Hippocampal formation (tissue), 2 donors: ENCODE measurements at places on chromosomes 6 and 20.

DNA sequence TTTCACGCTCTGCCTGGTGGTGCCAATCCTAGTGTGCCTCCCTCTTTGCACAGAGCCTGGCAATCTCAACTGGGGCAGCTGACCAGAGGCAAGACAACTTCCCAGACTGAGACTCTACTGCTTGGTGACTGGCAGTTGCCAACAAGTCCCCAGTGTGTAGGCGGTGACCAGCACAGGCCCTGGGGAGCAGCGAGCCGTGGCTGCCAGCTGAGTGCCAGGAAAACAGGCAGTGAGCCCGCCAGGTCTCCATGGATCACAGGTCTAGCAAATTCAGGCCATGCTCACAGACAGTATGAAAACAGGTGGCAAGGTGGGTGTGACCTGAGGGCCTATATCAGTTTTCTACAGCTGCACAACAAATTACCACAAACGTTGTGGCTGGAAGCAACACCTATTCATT lies 289.9 kb downstream of the KIF16B start:
- DNase-seq, result no peak

DNA sequence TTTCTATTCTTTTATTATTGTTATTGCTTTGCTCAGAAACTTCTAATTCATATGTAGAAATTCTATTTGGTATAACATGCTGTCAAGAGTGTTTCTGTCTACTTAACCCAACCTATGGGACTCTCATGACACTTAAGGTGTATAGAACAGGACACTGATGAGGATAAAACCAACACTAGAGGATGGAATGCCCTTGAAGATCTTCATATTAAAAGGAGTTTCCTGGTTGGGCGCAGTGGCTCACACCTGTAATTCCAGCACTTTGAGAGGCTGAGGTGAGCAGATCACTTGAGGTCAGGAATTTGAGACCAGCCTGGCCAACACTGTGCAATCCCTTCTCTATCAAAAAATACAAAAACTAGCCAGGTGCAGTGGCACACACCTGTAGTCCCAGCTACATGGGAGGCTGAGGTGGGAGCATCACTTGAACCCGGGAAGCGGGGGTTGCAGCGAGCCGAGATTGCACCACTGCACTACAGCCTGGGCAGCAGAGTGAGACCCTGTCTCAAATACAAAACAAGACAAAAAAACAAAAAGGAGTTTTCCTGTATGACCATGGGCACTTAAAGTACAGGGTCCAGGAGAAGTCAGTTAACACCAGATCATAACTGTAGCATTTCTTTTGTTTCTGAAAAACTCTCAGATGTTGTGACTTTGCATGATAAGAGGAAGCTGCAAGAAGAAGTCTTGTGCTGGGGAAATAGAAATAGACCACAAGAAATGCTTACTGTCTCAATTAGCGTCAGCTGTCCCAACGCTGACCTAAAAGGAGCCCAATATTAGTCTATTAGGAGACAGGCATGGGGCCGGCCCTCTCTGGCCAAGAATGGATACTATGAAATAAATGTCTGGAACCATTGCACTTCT lies 38.9 kb upstream of the CD2AP start:
- no peak for DNase-seq

- DNase-seq, result no peak
Measured at GRCh38 chr6:155449450-155450239, 6.0 kb downstream of the NOX3 start.

GRCh38 chr6:133621751-133622150 lies 267.2 kb upstream of the TCF21 start:
- no peak for DNase-seq

DNA sequence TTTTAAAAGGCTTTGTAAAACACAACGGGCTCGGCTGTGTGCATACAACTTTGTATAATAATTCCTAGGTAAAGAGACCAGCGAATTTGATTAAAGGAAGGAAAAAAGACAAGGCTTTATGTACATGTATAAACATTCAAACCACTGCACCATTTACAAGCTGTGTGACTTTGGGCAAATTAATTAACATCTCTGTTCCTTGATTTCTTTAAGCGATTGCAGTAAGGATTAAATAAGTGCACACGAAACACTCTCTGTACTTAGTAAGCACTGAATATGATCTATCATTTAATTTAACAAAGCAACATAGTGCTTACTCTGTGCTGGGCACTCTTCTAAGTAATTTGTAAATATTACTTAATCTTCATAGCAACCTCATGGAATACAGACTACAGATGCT lies 19.5 kb upstream of the OCSTAMP start:
- DNase-seq, result no peak

GRCh38 chr20:48189181-48189580 lies 403.9 kb upstream of the SULF2 start:
- no peak for DNase-seq

- no peak for DNase-seq
Measured at GRCh38 chr6:39130691-39131090, 15.7 kb upstream of the SAYSD1 start.

DNA sequence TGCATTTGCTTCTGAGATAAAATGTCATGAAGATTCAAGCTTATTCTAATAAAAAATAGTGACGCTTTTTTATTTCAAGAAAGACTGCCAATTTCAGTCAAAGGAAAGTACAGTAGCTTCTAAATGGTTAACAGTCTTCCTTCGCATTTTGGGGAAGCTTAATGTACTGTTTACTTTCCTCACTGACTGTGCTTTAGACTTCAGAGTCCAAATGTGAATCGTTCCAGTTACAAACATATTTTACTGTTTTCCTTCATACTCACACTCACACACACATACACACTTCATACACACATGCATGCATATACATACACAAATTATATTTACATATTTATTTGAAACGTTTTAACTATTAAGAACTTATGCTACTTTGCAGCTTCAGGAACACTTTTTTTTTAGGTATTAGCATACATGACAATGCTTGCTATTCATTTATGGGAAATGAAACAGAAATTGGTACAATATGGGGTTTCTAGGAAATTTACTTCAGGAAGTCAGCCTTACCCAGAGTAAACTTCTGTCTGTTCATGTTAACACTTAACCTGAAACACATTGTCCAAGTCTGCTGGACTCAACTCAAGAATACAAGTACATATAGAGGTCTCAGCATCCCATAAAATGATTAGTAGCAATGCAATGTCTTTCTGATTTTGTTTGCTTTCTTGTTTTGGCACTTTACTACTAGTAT lies 145.4 kb downstream of the RPS12 start:
- no peak for DNase-seq

GRCh38 chr6:35647400-35647799 lies 41.3 kb downstream of the FKBP5 start:
- no peak for DNase-seq

DNA sequence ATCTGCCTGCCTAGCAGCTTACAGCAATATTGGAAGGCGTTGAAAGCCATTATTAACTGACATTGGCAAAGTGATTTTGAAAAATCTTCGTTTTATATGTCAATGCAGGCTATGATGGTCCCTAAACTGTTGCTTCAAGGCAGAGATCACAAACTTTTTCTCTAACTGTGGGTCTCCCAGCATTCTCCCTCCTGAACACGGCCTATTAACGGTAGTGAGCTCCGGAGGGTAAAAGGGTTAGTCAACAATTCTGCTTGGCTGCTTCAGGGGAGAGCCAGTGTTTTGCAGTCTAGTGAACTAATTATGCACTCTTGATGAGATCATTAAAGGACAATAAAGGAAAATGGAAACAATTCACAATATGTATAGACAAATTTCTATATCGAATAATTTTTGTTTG lies 261.8 kb upstream of the QKI start:
- no peak for DNase-seq

- DNase-seq, result no peak
Measured at GRCh38 chr20:58459058-58459750, 56.0 kb downstream of the APCDD1L start.

DNA sequence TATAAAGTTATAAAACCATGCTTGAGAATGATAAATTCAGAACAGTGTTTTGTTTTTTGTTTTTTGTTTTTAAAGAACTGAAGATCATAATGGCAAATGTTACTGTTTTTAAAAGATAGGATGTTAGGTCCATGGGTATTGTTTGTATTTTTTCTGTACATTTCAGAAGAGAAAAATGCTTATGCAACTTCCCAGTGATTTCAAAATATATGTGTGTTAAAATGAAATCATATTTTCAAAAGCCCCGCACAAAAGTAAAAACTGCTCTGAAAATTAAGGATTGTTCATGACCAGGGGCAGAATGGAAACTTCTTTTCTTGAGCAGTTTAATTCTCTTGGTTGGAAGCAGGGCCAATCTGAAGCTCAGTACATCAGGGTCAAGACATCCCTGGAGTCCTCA lies 109.2 kb upstream of the SIRPG start:
- DNase-seq, result no peak

GRCh38 chr20:5722927-5723326 lies 27.3 kb upstream of the SHLD1 start:
- DNase-seq, result no peak

DNA sequence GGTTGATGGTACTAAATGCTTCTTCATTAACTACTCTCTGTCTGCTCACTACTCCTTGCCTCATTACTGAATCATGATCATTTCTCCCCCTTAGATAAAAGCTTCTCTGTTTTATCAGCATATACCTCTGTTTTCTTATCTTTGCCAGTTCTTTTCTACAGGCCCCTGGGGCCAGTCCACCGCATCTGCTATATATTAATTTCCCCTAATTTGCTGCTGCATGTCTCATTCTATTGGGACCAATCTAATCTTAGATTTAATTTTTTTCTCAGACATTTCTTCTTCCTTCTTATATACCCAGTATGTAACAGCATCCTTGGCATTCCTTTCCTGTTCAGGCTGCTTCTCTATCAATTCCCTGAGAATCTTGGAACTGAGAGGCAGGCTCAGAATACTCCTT lies 51.2 kb downstream of the GRIK2 start:
- no peak for DNase-seq

- DNase-seq, result no peak
Measured at GRCh38 chr20:23165307-23165750, 79.2 kb upstream of the CD93 start.

DNA sequence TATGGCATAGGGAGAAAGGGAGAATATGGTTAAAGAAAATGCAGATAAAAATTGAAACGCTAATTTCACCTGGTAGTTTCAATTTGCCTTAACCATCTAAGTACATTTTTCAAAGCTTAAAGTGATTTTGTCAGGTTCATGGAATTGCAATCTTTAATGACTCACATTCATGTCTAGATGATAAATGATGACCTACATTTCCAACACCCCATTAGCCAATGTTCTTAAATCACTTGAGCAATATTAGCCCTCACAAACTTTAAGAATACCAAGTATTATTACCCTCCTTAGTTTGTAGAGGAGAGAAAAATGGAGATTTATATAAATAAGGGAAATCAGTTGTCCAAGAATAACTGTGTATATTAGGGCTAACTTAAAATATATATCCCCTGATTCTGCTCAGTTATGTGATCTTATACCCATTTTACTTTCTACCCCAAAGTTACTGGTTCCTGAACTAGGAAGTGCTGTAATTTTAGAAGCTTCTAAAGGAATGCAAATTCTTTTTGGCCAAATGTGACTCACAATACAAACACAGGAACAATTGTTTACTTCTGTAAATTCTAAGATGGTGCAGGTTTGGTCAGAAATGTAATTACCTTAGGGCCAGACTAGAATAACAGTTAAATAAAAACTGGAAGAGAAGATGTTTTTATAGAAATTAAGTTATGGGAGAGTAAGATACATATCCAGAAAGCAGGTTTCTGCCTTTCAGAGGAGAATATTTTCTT lies 34.5 kb downstream of the TPBG start:
- no peak for DNase-seq

GRCh38 chr6:105713474-105714118 lies 310.7 kb upstream of the PREP start:
- DNase-seq, result no peak

- peak; percentile 32 for DNase-seq
Measured at GRCh38 chr6:105179244-105180065, at the start of gene POPDC3. Gene POPDC3 (minus strand): TSS chr6:105180014. CDS start chr6:105161909, 18,105 bp downstream.

GRCh38 chr6:138529478-138529877 lies 30.2 kb upstream of the NHSL1 start:
- DNase-seq, result no peak

DNA sequence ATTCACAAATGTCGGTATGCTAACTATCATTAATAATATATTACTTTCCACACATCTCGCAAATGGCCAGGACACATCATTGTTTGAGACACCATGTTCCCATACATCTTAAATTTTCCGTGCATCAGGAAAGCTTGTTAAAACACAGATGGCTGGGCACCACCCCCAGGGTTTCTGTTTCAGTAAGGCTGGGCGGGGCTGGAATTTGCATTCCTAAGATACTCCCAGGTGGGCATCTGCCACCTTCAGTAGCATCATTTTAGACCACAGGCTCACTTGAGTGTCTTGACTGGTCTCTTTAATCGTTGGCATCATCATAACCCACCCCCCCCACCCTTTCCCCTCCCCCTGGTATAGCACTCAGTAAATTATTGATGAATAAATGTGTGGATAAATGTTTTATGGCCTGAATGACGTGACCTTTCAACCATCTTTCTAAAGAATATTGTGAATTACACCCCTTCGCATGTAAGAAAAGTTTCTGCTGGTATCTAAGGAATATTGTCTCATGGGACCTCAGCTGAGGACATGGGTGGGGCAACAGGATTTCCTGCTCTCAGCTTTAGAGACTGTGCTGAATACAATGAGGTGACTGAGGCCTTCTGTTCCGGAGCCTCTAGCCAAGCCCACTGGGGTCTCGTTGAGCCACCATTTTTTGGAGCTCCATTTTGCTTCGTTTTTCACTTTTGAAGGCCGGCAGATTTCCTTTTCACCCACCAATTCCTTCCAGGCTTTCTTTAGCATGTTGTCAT lies 124.1 kb upstream of the NEDD9 start:
- DNase-seq, result no peak

GRCh38 chr6:119256978-119257462 lies 92.5 kb downstream of the MAN1A1 start:
- no peak for DNase-seq

GRCh38 chr6:41463062-41463930 lies 82.9 kb upstream of the FOXP4 start:
- peak; percentile 4 for DNase-seq

- no peak for DNase-seq
Measured at GRCh38 chr20:64131406-64131805, 24.0 kb upstream of the NPBWR2 start.

- DNase-seq, result no peak
Measured at GRCh38 chr6:39520916-39521315, 198.4 kb upstream of the KCNK16 start.

GRCh38 chr6:66199171-66199570 lies 492.1 kb upstream of the EYS start:
- no peak for DNase-seq

GRCh38 chr6:119856136-119856535 lies 506.6 kb upstream of the MAN1A1 start:
- no peak for DNase-seq

DNA sequence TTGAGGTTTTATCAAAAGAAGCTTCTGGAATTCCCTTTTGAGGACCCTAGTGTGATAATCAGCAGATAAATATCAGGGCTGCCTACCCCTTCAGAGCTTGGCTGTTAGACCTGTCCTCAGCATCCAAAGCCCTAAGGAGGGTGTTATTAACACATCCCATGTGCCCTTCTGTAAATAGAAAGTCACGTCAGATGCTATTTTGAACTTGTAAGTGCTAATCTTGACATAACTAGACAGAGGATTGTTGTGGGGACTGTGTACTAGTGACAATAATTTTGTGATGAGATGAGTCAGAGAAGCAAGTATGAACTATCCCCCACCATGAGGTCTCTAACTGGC lies 4.9 kb upstream of the LAMA4 start:
- DNase-seq, result no peak

GRCh38 chr6:13445744-13446115 lies 41.7 kb downstream of the GFOD1 start:
- no peak for DNase-seq

- DNase-seq, result no peak
Measured at GRCh38 chr6:12516070-12516469, 200.5 kb upstream of the PHACTR1 start.
